ENCODE measurements at places on chromosomes 2 and 18. TPM values are rescaled to one million over a fixed set of nuclear protein-coding genes. Genes with fewer than 3 reads are reported as not detected.

The CLIP4 gene
- total RNA-seq: 27.2 TPM

The C2orf78 gene
- total RNA-seq: not detected

The ITGB6 gene
- total RNA-seq: 0.84 TPM

The FOXI3 gene
- not detected for total RNA-seq

The MOGAT1 gene
- total RNA-seq: not detected

The FZD7 gene
- 6.9 TPM for total RNA-seq

The HAT1 gene
- 70.3 TPM for total RNA-seq

The DES gene
- total RNA-seq: 0.17 TPM

The INHBB gene
- total RNA-seq: 13.4 TPM

Data from A549 treated with CpdA at 1 μM for 4 hours (cell line).